ENCODE measurements at places on chromosomes 7 and 10. TPM values are rescaled to one million over a fixed set of nuclear protein-coding genes. Genes with fewer than 3 reads are reported as not detected.

DNA sequence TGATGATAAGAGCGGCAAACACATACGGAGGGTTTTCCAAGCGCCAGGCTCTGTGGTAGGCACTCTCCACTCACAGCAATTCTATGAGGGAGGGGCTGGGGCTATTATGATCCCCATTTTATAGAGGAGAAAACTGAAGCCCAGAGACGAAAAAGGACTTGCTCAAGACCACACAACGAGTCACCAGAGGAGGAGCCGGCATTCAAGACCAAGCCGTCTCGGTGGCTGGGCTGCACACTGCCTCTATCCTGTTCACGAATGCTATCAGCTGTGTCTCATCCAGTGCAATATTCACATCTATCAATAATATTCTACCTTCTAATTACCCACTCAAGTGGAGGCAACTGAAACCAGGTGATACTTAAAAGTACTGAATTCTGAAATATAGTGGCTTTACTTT lies 67.8 kb upstream of the NMT2 start:
- H3K27ac ChIP-seq, result no peak overlapping the region
- no peaks in the 10 kb centered on the region for H3K27me3 ChIP-seq
- DNase-seq, result no peak
- no peak overlapping the region for H3K4me3 ChIP-seq

- H3K4me1 ChIP-seq, result no peaks in the 10 kb centered on the region
- H3K36me3 ChIP-seq, result 0 out of 2 replicates have a peak, but pooled peaks cover 1% of the 10 kb centered on the region
- DNase-seq, result no peak
- H3K27ac ChIP-seq, result no peak overlapping the region
- H3K4me3 ChIP-seq, result no peak overlapping the region
Measured at GRCh38 chr7:139893461-139893860, 64.4 kb downstream of the TBXAS1 start.

HEPACAM2 gene
- total RNA-seq, result under 0.01 TPM

DNA sequence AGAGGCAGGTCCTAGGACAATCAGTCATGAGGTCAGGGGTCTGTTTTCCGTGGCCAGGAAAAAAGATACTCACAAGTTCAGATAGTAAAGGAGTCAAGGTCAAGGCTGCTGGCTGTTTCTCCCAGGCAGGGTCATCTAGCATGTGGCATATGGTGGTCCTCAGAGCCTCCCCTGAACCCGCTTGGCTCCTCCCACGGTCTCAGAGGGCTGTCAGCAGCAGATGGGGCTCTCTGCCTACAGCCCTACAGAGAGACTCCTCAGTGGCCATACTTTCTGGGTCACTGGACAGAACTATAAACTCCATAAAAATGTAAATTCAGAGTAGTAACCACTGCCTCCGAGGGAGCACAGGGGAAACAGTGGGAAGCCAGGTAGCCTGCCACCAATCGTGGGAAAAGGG lies 11.3 kb upstream of the DRGX start:
- no peak for DNase-seq
- no peak overlapping the region for H3K4me3 ChIP-seq
- no peaks in the 10 kb centered on the region for H3K36me3 ChIP-seq
- no peak overlapping the region for H3K27ac ChIP-seq

GRCh38 chr10:22977751-22978150 lies 49.9 kb downstream of the ARMC3 start:
- DNase-seq, result no peak
- peaks cover 6% of the 10 kb centered on the region for H3K27me3 ChIP-seq
- H3K36me3 ChIP-seq, result no peaks in the 10 kb centered on the region
- H3K27ac ChIP-seq, result no peak overlapping the region
- H3K4me3 ChIP-seq, result no peak overlapping the region
- H3K4me1 ChIP-seq, result no peaks in the 10 kb centered on the region

DRGX gene
- total RNA-seq, result not detected

DNA sequence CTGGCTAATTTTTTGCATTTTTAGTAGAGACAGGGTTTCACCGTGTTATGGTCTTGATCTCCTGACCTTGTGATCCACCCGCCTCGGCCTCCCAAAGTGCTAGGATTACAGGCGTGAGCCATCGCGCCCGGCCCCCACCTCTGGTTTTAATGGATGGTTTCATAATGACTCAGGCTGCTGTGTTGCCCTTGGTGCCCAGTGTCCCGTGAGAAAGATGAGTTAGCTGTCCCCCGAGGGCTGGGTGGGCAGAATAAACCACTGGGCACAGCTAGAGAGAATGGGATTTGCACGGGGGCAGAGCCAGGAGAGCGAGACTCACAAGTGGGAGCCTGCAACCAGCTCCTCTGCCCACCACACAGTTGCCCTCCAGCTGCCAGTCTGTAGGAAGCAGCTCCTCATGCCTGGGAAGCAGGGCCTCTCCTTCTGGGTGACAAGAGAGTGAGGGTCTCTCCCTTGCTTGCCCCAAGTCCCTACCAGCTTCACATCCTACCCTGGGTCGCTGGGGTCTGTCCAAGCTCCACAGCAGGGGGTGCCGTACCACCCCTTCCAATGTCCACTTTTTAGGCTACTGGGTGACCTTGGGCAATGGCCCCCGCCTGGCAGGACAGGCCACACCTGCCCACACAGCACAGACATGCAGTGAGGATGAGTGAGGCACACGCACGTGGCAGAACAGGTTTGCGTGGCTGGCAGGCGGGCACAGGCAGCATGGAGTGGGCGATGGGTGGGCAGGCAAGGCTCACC lies 16.1 kb upstream of the NDST2 start:
- no peak overlapping the region for H3K27ac ChIP-seq
- no peak for DNase-seq
- peaks cover 20% of the 10 kb centered on the region for H3K36me3 ChIP-seq
- H3K4me3 ChIP-seq, result no peak overlapping the region

DNA sequence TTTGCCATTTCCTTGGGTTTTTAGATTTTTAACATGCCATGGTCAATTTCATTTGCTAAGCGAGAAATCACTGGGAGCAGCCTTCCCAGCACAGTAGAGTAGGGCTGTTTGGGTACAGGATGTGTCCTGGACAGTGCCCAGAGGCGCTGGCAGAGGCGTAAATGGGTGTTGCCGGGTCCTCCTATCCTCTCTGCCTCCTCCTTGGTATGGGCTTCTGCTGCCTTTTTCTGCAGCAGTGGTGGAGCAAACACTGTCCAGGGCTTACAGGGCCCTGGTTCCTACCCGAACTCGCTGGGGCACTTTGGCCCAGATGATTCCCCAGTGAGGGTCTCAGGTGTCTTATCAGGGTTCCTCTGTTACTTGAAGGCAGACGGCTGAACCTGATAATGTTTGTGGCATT lies 298.3 kb downstream of the RPS24 start:
- peaks cover 2% of the 10 kb centered on the region for H3K27me3 ChIP-seq
- no peak overlapping the region for H3K27ac ChIP-seq
- H3K4me1 ChIP-seq, result peaks cover 16% of the 10 kb centered on the region
- H3K36me3 ChIP-seq, result no peaks in the 10 kb centered on the region
- no peak for DNase-seq

- peaks cover 5% of the 10 kb centered on the region for H3K4me1 ChIP-seq
Measured at GRCh38 chr7:100044718-100045117, 4.9 kb upstream of the ZSCAN21 start.

- no peaks in the 10 kb centered on the region for H3K4me1 ChIP-seq
- no peak overlapping the region for H3K27ac ChIP-seq
- no peaks in the 10 kb centered on the region for H3K27me3 ChIP-seq
Measured at GRCh38 chr7:69090936-69091335, 507.3 kb upstream of the AUTS2 start.

DNA sequence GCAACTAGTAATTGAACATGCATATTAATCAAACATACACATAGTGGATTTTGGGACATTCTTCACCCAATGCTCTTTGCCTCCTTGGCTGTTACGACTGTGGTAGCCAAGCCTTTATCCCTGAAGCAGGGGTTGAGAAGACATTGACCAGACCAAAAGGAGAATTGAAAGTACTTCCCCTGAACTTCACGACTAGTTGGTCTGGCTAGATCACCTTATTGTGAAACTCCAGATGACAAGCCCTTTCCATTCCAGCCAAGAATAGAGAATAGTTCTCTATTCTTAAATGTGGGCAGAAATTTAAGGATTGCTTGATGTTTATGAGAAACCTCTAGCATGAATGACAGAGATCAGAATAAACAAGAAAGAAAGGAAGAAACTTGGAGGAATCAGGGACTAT lies 97.0 kb downstream of the LRMDA start:
- H3K27me3 ChIP-seq, result peaks cover 1% of the 10 kb centered on the region
- H3K4me1 ChIP-seq, result peaks cover 1% of the 10 kb centered on the region
- DNase-seq, result no peak
- H3K36me3 ChIP-seq, result no peaks in the 10 kb centered on the region
- no peak overlapping the region for H3K4me3 ChIP-seq
